WERI-Rb-1 (cell line): ENCODE measurements at places on chromosomes 5 and 9.

GRCh38 chr9:27437652-27438373, 86.3 kb upstream of the IFNK start:
- DNase-seq: no peak

GRCh38 chr9:127628758-127629467, 16.8 kb downstream of the STXBP1 start:
- no peak for DNase-seq

DNA sequence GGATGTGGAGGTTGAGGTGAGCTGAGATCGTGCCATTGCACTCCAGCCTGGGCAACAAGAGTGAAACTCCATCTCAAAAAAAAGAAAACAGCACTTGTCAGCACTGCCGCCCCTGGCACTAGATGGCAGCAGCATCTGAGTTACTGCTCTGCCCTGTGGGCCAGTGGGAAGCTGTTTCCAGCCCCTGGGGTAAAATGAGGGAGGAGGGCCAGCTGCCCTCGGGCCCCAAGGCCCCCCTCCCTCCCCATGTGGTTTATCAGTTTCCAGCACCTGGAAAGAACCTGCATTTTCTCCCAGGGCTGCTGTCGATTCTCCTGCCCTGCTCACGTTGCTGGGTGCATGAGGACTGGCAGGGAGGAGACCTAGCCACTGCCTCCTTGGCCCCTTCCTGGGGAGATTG, 13.2 kb upstream of the CEL start:
- DNase-seq: peak; percentile 53

- DNase-seq: no peak
Observed at GRCh38 chr9:107852891-107853290, 363.3 kb upstream of the KLF4 start.

DNA sequence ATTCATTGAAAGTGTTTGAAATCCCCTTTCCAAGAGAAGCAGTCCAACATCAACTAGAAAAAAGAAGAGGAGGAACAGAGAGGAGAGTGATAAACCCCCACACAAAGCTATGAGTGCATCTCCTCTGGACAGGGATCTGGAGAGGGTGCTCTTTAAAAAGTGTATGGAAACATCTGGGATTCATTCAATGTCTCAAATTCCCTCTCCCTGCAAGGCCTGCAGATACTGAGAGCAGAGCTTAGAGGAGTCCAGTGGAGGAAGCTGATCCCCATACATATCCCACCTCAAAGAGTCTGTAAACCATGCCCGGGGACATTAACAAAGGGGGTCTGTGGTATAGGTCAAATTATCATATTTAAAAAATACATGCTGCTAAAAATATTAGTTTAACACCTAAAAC, 2.2 kb downstream of the SPOCK1 start:
- DNase-seq: no peak

GRCh38 chr9:15276328-15276938, 30.6 kb downstream of the TTC39B start:
- no peak for DNase-seq
